ENCODE measurements at places on chromosomes 5 and 9.

GRCh38 chr9:99109522-99109921 lies 4.6 kb downstream of the TGFBR1 start:
- DNase-seq, result no peak

DNA sequence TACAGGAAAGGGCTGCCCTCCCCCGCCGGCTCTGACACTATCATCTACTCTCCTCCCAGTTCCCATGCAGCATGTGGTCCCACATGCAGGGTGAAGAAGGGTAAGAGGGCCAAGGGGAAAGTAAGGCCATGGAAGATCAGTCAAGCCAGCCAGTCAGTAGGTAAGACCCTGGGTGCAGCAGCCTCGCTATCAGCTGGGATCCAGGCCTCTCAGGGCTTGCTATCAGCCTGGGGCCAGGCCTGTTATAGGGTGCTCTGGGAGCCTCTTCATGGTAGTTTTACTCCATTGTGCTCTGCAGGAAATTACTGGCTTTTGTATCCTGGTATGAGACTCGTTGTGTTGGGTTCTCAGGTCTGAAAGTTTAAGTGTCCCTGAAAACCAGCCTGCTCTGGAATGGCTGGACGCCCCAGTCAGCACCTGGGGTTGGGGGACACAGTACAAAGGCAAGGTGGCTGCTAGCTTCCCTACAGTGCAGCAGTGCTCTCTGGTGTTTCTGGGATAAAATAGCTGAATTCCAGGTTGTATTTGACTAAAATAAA lies 21.4 kb downstream of the SLC22A4 start:
- no peak for DNase-seq

DNA sequence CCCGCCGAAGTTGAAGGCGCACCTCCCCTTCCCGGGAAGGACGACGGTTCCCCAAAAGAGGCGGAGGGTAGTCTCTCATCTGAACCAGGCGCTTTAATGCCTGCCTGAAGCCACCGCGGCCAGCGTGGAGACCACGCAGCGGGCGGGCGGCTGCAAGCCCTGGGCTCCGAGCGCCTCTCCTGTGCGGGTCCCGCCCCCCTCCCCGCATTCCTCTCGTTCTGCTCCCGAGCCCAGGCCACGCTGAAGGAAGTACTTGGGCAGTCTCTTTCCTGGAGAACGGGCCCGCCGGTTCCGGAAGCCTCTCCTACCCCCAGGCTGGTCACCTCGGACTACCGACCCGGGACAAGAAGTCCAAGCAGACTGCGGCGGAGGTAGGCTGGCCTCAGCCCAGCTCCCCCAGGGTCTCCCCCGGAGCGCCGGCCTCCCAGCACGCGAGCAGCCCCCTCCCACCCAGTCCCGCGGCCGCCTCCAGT lies 571 bp downstream of the PPIC start:
- no peak for DNase-seq

- no peak for DNase-seq
Observed at GRCh38 chr9:31140316-31140715, 1244.1 kb upstream of the ACO1 start.

DNA sequence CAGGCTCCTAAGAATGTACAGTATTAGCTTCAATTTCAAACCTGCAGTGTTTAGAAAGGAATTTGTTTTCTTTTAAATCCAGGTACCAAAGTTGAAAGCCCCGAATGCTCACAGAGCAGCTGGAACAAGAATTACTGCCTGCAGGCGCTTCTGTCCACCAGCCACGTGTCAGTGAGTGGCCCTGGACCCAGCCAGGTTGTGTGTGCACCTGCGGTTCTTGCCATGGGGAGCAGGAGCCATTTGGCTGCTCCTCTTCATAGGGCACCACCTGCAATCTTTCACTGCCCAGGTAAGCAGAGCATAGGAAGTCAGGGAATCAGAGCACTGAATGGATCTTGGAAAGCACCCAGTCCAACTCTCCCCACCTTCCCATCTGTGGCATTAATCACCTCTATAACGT lies 79.5 kb upstream of the PIP5K1B start:
- no peak for DNase-seq

GRCh38 chr9:109251080-109251775 lies 69.6 kb downstream of the EPB41L4B start:
- no peak for DNase-seq

GRCh38 chr9:107462691-107463090 lies 26.9 kb downstream of the KLF4 start:
- DNase-seq, result no peak

DNA sequence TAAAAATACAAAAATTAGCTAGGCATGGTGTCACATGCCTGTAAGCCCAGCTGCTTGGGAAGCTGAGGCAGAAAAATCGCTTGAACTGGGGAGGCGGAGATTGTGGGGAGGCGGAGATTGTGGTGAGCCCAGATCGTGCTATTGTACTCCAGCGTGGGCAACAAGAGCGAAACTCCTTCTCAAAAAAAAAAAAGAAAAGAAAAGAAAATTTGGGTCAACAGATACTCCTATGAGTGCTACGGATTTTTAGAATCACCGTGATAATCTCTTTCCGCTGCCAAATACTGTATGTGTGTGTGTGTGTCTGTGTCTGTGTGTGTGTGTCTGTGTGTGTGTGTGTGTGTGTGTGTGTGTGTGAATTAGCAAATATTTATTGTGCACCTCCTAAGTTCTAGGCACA lies 64.4 kb downstream of the ARRDC3 start:
- DNase-seq, result no peak

DNA sequence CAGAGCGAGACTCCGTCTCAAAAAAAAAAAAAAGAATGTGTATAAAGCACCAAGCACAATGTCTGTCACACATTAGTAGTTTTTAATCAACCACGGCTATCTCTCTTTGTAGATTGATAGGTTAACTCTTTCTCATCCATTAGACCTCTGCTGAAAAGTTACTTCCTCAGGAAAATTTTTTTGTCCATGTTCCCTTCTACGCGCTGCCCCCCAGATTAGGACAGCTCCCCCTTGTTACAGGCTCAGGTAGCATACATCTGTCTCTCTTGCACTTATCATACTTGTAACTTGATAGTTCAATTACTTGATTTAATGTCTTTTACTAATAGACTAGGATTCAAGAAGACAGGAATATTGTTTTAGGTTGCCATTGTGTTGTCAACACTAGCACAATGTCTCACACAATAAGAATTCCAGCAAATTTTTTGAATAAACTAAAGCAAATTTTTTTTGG lies 1.5 kb downstream of the SPDL1 start:
- DNase-seq, result no peak

- DNase-seq, result no peak
Observed at GRCh38 chr5:112329419-112330090, 89.5 kb downstream of the EPB41L4A start.

- DNase-seq, result no peak
Observed at GRCh38 chr9:97491216-97491999, 10.1 kb upstream of the TMOD1 start.

DNA sequence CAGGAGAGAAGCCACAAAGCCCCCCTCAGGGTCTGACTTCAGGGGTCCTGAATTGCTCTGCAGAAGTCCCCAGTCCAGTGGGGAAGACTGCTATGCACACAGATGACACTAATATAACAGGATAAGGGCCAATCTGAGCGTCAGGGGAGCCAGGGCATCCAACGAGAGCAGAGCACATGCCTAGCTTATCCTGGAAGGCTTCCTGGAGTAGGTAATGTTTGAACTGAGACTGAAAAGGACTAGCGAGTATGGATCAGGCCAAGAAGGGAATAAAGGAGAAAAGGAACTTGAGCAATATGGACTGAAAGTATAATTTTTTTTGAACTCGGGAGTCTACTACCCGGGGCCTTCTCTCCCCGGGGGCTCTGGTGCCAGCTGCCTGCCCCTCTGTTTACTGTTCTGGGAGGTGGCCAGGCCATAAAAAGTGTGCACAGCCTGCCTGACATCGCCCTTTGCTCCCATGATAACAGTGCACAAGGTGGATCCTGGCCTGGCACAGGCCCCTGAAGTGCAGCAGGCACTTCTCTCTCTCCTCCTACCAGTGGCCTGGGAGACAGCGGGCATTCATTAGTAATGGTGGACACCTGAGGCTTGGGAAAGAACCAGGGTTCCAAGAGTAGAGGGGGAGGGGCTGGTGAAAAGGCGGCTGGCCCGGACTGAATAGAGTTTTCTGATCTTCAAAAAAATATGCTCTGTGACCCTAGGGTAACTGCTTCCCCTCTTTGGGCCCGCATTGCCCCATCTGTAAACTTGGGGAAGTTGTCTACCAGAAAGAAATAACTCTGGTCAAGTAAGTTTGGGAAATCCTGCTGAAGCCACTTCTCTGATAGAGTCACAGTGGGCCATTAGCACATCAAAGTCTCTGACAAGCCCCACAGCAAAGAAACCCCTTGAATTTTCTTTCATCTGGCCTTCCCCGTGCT lies 4.6 kb upstream of the SLC6A7 start:
- no peak for DNase-seq

DNA sequence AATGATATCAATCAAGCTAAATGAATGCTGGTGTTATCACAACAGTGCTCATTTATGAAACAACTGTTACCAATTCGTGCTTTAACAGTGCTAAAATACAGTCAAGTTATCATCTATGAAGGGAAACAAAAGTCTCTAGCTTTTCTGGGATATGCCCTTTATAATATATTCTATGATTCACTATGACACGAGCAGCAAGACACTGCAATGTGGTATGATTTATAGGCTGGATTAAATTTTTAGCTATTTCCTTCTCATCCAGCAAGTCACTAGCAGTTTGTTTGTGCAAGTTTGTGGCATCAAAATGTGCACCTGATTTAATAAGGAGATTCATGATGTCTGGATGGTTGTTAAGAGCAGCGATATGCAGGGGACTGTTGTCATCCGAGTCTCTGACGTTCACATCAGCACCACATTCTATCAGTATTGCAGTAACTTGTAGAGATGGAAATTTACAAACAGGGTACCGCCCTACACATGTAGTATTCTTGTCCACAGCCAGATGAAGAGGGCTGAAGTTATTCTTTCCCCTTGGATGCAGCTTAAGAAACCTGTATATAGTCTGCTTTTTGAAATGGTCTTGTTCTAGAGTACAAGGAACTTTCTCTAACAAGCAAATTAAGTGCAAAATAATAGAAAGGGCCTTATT lies 20.3 kb downstream of the FEM1C start:
- DNase-seq, result no peak

- no peak for DNase-seq
Observed at GRCh38 chr9:122112238-122112637, 19.1 kb upstream of the TTLL11 start.

- no peak for DNase-seq
Observed at GRCh38 chr9:87256973-87257372, 240.7 kb upstream of the DAPK1 start.

DNA sequence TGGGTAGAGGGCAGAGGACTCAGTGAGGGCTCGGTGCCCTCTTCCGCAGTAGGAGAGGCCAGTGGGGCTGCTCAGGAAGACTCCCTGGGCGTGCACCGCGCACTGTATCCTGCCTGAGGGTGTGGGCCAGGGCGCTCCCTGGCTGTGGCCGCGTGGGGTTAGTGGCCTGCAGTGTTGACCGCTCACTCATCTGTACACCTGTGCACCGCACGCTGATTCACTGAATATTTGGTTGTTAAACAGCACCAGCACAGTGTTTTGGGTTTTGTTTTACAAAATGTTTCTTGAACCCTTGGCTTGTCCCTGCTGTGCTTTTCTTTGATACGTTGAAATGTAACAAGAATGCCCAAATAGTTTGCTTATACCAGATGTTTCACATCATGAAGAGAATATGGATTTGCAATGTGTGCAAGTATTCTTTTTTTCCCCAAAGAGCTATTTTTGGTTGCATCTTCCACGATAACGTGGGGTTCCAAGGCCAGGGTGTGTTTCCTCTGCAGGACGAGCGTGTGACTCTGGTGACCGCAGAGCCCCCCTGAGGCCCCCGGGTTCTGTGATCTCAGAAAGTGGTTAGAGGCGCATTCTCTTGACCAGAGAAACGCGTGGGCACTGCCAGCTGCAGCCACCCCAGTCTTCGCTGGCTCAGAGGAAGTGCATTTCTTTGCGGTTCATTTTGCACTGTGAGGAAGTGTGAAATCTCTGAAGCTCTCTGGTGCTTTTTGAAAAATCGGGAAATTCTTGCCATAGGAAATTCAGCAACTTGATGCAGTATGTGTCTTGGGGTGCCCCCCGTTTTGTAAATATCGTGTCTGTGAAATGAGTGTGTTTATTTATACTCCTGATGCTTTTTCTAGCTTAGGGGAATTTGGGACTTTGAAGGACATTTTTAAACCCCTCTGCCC lies 46.9 kb downstream of the AHRR start:
- DNase-seq, result no peak

GRCh38 chr5:14793851-14794250 lies 77.7 kb downstream of the ANKH start:
- no peak for DNase-seq

DNA sequence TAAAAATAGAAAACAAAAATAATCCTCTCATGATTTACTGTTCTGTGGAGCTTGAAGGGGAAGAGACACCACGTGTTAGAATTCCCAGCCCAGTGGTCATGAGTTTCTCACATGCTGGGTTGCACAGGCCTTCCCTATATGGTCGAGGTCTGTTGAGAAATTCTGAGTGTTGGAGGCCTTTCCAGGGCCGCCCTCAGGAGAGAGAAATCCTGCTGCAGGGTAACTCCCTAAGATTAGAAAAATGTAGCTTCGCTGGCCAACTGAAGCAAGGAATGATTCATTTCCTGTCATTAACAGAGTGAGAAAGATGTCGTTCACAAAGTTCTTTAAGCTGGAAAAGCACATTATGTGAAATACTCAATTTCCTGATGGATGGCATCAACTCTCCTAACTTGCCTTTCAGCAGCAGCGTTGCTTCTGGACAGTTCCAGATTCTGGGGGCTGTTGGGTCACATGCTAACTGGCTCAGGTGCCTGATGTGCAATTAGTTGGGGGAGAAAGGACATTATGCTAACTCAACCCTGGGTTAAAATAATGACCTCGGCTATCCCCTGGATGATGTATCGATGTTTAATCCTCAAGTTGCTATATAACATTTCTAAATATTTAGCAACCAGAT lies 104.8 kb upstream of the CD180 start:
- DNase-seq, result no peak

DNA sequence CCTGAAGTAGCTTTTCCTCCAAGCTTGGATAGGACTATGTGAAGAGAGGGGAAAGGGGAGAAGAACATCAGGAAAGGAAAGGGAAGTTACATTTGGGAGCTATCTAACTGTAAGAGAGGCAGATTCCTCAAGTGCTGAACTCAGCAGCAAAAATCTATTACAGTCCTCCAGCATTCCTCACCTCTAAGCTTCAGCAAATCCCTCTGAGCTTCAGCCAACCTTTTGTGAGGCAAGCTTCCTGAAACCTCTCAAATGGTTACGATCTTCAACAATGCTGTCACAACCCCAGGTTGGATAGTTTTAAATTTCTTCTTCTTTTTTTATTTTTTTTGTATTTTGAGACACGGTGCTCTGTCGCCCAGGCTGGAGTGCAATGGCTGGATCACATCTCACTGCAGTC lies 2.5 kb upstream of the RNF38 start:
- DNase-seq, result no peak

- DNase-seq, result no peak
Observed at GRCh38 chr9:98775831-98776441, 20.4 kb downstream of the ANKS6 start.

GRCh38 chr5:145752947-145753346 lies 82.2 kb downstream of the PRELID2 start:
- no peak for DNase-seq

GRCh38 chr9:79953908-79954307 lies 382.1 kb downstream of the TLE4 start:
- no peak for DNase-seq

GRCh38 chr9:2583308-2584013 lies 38.1 kb upstream of the VLDLR start:
- no peak for DNase-seq

- no peak for DNase-seq
Observed at GRCh38 chr9:72575666-72576065, 54.3 kb downstream of the TMC1 start.

- DNase-seq, result no peak
Observed at GRCh38 chr5:126368239-126368812, 54.9 kb upstream of the GRAMD2B start.

- no peak for DNase-seq
Observed at GRCh38 chr5:136409000-136409399, 43.7 kb upstream of the TRPC7 start.
